ENCODE measurements at places on chromosomes 2 and 18. TPM values are rescaled to one million over a fixed set of nuclear protein-coding genes. Genes with fewer than 3 reads are reported as not detected.

DNA sequence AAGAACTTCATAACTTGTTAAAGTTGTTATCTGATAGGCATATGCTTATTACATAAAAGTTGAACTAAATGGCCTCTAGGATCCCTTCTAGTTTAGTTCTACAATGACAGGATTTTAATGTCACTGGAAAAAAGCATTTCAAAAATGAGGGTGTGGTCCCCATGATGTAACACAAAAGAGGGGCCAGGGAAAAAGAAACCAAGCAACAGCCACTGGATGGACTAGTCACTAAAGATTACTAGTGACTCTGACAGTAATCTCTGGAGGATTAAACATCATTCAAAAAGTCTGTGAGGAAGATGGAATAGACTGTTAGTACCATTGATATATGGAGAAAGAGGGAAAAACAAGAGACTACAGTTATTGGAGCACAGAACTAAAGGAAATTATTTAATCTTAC is 22.6 kb downstream of the SEPTIN10 start:
- no peak for DNase-seq

DNA sequence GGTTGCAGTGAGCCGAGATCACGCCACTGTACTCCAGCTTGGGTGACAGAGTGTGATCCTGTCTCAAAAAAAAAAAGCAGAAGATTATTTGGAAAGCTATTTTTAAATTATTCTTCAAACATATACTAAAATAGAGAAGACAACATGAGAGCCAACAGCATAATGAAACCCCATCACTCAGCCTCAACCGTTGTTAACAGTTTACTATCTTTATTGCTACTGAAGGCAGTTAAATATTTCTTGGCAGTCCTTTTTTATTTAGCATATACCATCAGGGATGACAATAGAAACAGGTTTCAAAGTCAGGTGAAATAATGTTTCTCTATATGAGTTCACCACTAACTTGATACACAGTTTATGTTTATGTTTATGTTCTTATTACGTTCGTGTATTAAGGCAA is 157.2 kb downstream of the NEDD4L start:
- DNase-seq, result no peak

The FER1L5 gene
- not detected for total RNA-seq

The C2orf78 gene
- total RNA-seq, result not detected

The CNOT11 gene
- total RNA-seq, result 46.1 TPM

DNA sequence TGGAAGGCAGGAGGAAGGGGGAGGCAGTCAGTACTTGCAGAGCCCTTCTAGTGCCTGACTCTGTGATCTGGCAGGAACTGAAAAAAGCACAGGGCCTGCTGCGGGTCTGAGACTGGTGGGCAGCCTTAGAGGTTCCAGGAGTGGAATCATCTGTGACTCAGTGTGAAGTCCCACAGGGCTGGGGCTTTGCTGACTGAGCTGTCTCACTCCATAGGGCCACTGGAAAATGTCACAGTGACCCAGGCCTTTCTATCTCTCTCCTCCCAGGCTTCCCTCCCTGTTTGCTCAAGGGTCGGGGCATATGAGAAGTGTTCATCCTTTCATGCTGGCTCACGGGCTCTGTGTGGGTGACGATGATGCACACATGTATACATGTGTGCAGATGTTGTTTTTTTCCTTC is 47.1 kb upstream of the ZFP36L2 start:
- DNase-seq, result no peak

- no peak for DNase-seq
Measured at GRCh38 chr2:168345601-168346000, 98.2 kb upstream of the STK39 start.

DNA sequence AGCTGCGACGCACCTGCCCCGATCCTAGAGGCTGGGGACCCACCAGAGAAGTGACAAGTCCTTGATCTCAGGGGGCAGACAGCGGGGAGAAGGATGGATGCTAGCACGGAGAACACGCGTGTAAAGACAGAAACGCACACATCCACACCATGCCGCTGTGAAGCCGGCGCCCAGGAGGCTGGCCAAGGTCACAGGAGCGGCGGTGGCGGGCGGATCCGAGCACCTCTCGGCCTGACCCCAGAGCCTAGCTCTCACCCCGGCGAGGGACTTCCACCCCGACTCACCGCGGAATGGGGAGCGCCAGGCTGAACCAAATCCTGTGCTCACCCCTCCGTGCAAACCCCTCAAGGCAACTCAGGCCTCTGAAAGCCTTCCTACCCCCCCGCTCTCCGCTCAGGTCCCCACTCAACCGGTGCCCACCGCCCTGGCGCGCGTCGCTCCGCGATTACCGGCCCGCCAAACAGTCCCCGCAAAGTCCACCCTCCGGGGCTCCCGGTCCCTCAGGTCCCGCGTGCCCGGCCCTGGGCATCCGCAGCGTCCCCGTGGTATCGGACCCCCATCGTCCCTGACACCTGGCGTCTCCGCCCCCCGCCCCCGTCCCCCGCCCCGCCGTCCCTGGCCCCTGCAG is 460 bp upstream of the LRRFIP1 start:
- DNase-seq, result no peak

The DNER gene
- not detected for total RNA-seq

GRCh38 chr2:241036397-241036963 is 38.1 kb downstream of the SNED1 start:
- no peak for DNase-seq

DNA sequence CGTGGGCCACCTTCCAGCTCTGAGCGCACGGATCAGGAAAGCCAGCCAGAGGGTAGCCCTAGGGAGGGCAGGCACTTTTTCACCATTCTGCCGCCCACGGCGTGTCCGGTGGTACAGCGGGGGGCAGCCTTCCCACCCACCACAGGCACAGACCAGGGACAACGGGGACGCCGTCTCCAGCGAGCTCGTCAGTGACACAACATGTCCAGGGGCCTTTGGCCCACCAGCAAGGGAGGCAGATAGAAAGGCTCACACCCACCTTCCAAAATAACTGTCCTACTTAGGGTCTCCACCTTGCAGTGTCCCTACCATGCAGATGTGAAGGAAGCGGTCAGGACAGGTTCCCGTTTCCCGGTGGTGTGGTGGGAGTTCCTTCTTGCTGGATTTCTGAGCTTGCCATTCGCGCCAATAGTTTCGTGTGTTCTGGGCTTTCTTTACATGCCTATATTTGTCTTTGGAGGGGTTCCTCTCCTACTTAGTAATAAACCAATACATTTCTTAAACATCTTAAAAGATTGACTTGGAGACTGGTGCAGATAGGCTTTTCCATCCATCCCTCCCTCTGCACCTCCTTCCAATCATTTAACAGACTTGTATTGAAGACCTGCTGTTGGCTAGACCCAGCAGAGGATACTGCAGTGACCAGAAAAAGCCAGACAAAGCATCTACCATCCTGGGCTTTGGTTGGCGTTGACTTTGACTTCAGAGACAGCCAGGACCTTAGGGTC is 872 bp downstream of the ASB1 start:
- no peak for DNase-seq

DNA sequence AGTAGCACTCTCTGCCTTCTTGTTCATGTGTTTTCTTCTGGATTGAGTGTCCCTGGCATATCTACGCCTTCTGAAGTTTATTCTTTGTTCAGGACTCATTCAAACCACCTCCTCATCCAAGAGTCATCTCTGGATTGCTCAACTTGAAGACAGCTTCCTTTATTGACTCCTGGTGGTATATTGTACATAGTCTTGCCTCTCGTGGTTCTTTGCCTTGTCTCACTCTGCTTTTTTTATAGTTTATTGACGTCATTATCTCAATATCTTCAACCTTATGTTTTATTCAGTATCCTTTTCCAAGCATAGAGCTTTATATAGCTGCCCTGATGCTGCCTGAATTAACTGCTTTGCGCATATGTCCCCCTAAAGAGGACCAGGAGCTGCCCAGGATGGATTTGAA is 161.7 kb downstream of the INSIG2 start:
- DNase-seq, result no peak

DNA sequence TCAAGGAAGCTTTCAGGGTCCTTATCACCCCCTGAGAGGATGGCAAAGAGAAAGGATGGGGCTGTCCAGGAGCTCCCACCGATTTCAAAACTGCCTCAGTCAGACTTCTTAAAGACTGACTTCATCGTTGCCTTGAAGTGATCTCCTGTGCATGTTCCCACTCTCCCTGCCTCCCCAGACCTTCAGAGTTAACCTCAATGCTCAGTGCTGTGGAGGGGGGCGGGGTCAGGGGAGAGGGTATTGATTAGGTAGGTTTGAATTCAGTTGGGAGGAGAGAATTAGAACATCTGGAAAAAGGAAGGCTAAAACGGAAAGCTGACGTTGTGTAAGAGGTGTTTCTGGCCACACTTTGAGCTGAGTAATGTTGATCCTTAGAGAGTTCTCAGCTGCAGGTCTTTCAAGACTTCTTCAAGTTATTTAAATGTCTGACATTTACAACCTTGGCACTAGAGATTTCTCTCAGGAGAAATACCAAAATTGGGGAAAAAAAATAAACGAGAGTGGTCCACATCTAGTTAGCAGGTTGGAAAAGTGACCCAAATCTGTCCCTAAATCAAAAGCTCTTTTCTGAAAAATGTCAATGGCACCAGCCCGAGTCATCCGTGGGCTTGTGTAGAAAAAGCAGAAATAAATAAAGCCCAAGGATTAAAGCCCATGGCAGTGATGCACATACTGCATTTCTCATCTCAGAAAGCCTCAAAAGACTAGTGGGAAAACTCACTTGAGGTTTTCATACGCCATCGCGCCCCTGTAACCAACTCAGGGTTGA is 134.7 kb upstream of the EPAS1 start:
- DNase-seq, result no peak

- peak; percentile 19 for DNase-seq
Measured at GRCh38 chr2:231297108-231297908, 98.2 kb upstream of the B3GNT7 start.

GRCh38 chr2:101775092-101775491 is 77.6 kb downstream of the MAP4K4 start:
- DNase-seq, result no peak

The XPO1 gene
- total RNA-seq, result 208 TPM

DNA sequence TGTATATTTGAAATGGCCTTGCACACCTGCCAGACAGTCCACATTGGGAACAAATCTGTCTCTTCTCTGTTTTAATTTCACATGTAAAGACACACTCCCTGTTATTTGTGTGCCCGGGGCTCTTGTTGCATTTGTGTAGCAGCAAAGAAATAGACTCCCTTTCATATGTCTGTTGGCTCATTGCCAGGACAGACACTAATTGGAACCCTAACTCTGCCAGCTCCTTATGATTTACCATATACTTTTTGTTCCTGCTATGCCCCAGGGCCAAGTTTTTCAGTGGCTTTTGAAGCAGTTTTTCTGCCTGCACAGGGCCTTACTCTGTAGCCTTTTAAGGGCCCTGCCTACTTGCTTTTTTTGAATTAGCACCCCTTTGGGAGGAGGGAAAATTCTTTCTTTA is 396.9 kb downstream of the DLGAP1 start:
- no peak for DNase-seq

The GDF7 gene
- total RNA-seq, result 0.07 TPM

DNA sequence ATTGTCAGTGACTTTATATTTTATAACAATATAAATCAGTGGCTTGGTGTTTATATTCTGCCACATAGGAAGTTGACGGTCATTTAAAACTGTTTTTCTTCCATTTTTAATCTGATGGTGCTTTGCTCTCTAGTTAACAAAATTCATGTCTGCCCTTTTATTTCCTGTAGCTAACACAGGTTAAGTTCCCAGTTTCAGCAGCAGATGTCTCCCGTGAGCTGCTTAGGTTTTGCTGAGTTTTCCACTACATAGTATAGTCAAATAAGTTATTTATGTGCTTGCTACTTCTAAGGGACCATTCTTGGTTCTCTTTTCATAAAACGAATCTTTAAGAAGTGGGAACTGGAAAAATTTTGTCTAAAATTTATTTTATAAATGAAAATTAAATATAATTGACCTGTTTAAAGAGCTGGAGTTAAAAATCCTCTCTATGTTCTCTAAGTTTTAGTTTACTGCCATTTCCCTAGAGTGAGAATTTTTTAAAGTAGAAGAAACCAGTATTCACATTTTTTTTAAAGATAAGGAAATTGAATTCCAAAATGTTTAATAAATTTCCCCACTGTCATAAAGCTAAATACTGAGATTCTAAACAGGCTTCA is 20.6 kb downstream of the HTR2B start:
- peak; percentile 48 for DNase-seq

DNA sequence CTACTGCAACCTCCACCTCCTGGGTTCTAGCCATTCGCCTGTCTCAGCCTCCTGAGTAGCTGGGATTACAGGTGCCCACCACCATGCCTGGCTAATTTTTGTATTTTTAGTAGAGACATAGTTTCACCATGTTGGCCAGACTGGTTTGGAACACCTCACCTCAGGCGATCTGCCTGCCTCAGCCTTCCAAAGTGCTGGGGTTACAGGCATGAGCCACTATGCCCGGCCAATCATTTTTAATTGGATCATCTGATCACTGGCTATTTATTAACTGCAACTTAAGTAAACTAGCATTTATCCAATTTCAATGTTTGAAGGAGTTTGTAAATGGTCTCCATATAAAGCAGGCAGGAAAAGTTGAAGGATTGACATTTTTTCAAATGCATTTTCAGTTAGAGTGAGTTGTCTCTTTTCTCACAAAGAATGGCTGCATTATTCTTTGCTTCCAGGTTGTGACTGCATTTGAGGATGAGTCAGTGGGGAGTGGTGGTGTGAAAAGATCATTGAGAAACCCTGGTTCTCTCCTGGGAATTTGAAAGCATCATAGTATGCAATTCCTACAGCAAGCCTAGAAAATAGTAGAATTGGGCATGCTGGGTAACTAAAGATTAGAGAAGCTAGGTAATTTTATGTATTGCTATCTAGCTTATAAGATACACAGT is 431.1 kb upstream of the ZEB2 start:
- DNase-seq, result no peak

- DNase-seq, result no peak
Measured at GRCh38 chr18:3248062-3248657, 559 bp downstream of the MYL12A start.

GRCh38 chr2:32783469-32783868 is 155.6 kb downstream of the TTC27 start:
- no peak for DNase-seq

DNA sequence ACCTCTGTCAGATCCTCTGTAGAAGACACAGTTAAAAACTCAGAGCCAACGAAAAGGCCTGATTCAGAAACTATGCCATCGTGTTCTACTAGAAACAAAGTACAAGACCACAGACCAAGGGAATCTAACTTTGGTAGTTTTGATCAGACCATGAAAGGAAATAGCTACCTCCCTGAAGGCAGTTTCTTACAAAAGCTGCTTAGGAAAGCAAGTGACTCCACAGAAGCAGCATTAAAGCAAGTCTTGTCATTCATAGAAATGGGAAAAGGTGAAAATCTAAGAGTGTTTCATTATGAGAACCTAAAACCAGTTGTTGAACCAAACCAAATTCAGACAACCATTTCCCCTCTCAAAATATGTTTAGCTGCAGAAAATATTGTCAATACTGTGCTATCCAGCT is 58.2 kb downstream of the FSIP2 start:
- DNase-seq, result no peak

- DNase-seq, result no peak
Measured at GRCh38 chr2:98846041-98846440, 90.0 kb downstream of the CRACDL start.

- DNase-seq, result no peak
Measured at GRCh38 chr2:99865818-99866676, 276.3 kb downstream of the AFF3 start.

Measured in activated naive CD4-positive, alpha-beta T cell treated with anti-CD3 and anti-CD28 coated beads, Interleukin-2, amount 50 U/mL, for 72 hours (primary cell).